ENCODE measurements at places on chromosomes 1 and 21. TPM values are rescaled to one million over a fixed set of nuclear protein-coding genes. Genes with fewer than 3 reads are reported as not detected.

HHAT gene
- 12.7 TPM for polyA plus RNA-seq

LHX4 gene
- polyA plus RNA-seq, result 1.5 TPM

CD1E gene
- not detected for polyA plus RNA-seq

SYNJ1 gene
- polyA plus RNA-seq, result 12.2 TPM

GPR37L1 gene
- polyA plus RNA-seq, result 0.09 TPM

LENEP gene
- 0.87 TPM for polyA plus RNA-seq

MARK1 gene
- polyA plus RNA-seq, result 11.5 TPM

F3 gene
- polyA plus RNA-seq, result 64.1 TPM

ZNF683 gene
- polyA plus RNA-seq, result 0.14 TPM

NPR1 gene
- polyA plus RNA-seq, result 77.7 TPM

MORC3 gene
- 33.6 TPM for polyA plus RNA-seq
